ENCODE measurements at places on chromosomes 7 and 10.

DNA sequence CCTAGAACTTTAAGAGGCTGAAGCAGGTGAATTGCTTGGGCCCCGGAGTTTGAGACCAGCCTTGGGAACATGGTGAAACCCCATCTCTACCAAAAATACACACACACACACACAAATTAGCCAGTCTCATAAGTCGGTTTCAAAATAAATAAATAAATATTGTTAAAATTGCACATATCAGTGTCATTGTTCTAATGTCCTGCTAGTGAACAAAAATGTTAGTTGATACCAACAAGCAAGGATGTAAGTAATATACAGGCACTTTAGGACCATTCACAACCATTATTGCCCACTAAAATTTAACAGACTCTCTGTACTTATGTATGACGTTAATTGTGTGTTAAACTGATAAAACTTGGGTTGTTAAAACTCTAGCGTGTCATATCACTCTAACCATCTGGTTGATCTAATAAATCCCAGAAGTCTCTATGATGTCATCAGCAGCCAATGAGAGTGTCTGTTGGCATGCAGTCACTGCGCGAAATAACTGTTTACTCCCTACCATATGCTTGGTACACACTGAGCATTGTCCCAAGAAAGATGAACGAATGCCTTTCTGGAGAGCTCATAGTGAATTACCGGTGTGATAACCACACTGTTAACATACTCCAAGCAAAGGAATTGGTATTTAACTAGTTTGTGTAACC is 30.4 kb upstream of the OTUD1 start:
- DNase-seq: no peak

GRCh38 chr10:91774571-91774970 is 23.7 kb upstream of the TNKS2 start:
- no peak for DNase-seq

- DNase-seq: peak; percentile 68
Measured at GRCh38 chr7:80135309-80136104, 876 bp downstream of the GNAI1 start.

DNA sequence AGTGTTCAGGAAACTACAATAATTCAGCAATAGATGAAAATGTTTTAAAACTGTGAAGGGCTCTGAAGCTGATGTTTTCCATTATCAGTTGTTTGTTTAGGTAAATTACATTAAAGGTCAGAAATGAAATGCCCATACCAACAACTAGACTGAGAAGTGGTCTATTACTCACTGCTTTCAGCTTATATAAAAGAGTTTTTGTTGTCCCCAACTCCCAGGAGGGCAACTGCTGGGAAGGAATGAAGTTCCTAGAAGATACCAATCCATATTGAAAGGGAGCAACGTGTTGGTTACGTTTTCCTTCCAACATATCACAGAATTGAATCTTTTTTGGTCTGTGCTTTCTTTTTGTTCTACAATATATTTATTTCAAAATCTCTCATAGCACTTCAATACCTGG is 330.6 kb upstream of the LRRN3 start:
- DNase-seq: no peak

DNA sequence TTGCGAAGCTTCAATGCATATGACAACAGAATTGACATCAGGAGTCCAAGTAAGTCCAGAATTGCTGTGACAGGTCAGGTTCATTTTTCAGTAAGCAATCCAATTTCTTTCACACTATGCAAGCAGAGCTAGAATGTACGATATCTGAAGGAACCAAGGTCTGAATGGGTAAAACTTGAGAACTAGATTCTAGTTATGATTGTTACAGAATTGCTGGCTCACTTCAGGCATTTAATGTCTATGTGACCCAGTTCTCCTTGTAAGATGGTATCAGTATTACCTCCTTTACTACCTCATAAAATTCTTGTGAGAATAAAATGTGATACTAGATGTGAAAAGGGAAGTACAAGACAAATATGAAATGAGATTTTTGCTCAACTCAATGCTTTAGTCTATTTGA is 159.6 kb downstream of the GPR158 start:
- no peak for DNase-seq

GRCh38 chr7:129771928-129772479 is 160.5 kb downstream of the NRF1 start:
- no peak for DNase-seq

GRCh38 chr7:23343806-23344475 is 44.8 kb downstream of the MALSU1 start:
- DNase-seq: no peak

DNA sequence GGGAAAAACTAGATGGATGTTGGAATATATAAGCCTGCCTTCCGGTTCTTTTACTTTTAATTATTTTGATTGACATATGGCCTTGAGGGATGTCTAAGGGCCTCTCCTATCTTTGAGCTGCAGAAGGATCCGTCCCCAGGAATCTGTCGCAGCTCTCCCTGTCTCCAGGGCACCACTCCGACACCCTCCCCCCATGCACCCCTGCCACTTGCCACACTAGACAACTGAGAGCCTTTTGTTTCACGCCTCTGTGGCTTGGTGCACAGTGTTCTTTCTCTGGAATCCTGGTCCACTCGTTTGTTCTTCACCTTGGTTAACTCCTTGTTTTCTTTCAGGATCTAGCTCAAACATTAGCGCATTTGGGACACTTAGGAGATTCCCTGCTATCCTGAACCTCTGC is 124.1 kb upstream of the EFCAB10 start:
- no peak for DNase-seq

GRCh38 chr10:86556532-86556931 is 34.9 kb upstream of the WAPL start:
- no peak for DNase-seq

DNA sequence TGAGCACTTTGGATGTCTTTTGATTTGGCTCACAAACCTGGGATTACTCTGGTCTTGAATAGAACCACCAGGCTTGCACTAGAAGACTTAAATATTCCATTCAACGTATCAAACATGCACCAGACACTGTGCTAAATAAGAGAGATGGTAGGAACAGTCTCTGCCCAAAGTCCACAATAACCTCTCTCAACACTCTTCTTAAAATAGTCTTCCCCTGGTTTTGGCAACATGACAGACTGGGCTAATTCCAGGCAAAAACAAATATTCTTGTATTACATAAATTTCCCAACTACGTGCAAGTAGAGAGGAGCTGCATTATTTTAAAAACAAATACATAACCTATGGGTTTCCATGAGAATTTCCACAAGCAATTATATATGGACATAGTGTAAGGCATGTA is 64.8 kb upstream of the PAPSS2 start:
- no peak for DNase-seq

GRCh38 chr7:128076796-128077271 is 45.6 kb upstream of the LRRC4 start:
- peak; percentile 92 for DNase-seq

DNA sequence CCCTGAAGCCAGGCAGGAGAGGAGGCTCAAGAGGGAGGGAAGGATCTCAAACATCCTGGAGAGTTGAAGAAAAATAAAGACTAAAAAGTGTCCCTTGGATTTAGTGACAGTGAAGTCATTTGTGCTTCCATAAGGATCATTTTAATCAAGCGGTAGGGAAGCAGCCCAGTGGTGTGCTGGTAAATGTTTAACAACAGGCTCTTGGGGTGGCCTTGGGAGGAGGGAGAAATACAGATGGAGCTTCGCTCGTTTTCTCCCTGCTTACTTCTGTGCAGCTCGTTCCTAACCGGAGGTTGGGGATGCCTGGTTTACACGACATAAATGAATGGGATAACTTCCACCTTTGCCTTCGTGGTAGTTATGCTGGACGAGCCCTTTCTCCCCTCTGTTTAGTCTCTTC is 140.0 kb downstream of the CAMK1D start:
- DNase-seq: no peak

DNA sequence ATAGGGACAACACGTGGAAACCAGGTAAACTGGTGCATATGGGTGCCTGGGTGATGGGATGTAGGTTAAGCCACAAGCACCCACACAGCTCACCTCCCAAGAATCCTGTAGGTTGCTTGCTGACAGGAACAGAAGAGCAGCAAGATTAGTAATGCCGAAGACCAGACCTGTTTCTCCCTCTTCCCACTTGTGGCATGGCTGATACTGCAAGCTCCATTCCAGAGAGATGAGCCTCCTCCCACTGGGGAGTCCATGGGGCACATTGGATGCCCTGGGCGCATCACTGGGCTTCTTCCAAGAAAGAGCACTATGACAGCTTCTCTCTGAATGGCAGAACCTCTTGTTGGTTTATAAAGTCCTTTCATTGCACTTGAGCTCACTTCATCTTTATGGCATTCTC is 44.4 kb upstream of the LOXL4 start:
- DNase-seq: no peak

DNA sequence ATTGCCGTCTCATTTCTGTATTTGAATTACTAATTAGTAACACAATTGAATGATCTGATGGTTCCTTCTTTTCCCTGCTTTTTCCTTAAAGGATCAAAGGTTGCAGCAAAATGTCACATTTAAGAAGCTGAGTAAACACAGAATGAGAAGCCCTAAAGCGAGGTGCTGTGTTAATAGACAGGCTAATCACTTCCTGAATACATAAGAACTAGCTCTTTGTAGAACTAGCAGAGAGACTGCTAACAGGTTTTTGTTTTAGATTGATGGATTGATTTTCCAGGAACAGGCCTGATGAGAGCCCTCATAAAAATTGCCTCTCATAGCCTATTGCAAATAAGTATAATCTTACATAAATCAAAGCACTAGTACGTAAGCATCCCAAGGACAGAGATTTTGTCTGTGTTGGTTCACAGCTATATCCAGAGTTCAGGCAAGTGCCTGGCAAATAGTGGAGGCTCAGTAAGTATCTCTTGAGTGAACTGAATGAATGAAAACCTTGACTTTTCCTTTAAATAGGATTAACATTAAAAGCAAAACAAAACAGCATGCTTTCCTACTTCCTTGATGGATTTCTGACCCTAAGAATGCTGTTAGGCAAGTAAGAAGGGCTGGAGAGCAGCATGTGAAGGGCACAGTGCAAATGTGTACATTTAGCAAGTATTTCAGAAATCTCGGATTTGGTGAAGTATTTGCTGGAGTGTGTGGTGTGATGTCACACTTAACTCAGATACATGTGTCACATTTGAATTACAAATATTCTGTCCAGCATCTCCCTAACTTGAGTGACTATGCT is 3.3 kb downstream of the TMEM229A start:
- DNase-seq: no peak

DNA sequence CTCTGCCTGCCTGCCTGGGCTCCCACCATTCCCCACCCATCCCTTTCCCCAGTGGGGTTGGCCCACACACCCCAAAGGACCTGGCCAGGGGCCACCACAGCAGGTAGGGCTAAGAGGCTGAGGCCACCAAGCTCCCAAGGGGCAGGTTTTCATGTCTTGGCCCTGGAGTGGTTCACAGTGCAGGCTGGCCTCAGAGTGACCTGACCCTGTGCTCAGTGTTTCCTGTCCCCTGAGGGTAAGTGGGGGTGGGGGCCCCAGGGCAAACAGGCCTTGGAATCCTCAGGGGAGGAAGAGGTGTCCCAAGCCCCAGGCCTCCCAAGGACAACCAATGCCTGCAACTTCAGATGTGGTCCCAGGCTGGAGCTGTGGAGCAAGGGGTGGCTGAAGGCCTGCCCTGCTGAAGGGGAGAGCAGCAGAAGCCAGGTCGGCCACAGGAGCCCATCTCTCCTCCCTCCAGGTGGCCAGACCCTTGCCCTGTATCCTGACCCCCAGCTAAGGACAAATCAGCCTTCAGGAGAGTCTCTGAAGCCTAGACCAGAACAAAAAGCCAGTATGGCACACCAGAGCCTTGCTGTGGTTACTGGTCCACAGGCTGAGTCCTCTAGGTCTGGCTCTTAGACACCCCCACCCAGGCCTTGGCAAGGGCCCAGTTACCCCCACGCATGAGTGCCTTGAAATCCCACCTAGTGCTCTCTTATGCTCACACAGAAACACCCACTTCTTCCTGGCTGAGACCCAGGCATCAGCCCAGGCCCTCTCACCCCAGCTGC is 27.6 kb downstream of the POLL start:
- DNase-seq: no peak

DNA sequence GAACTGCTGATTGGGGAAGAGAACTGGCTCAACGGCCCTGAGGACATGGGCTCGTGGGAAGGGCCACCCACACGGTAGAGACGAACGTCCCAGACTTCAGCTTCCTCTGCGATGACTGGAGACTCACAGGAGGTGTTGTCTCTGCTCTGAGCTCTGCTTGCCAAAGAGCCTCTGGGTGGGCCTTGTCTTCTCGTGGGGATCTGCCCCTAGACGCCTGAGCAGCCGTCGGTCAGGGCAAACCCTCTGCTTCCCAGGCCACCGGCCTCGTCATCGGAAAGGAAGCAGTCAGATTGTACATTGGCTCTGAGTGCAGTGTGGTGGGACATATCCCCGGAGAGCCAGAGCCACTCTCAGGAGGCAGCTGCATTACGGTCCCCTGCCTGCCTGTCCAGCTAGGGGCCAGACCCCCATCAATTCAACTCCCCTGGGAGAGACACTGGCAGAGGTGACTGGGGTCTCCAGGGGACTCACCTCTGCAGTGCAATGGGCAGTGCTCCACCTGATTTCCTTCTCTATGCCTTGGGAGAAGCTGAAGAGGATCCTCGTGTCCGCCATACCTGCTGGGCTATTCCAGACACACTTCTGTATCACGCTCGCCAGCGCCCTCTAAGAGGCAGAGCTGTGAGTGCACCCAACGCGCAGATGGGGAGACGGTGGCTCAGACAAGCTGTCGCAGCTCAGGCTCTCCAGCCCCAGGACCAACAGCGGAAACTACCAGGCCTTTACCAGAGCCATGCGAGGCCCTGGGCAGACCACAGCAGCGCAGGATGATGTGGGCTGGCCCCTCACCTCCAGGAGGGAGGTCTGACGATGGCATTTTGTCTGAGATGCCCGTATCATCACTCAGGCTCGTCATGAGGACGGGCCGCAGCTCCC is 227.4 kb downstream of the TCERG1L start:
- no peak for DNase-seq

DNA sequence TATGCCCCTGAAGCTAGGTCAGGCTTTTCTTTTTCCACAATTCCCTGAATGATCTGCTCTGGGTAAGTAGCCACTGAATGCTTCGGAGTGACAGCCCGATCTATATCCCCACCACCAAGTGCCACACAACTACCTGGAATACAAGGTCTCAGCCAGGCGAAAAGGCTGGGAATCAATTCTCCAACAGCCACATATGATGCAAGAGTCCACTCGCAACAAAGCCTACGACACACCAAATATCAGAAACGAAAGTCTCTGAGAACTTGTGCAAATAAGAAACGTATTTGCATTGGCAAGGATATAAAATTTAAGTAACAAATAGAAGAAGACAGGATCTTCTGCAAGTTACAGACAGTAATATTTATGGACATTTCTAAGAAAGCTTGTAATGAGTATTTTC is 5.7 kb downstream of the HIPK2 start:
- DNase-seq: no peak

Data from right cardiac atrium (tissue), 5 donors.